Trophoblast cell (in vitro differentiated cells and primary cell): ENCODE measurements at places on chromosomes 1 and 21.

DNA sequence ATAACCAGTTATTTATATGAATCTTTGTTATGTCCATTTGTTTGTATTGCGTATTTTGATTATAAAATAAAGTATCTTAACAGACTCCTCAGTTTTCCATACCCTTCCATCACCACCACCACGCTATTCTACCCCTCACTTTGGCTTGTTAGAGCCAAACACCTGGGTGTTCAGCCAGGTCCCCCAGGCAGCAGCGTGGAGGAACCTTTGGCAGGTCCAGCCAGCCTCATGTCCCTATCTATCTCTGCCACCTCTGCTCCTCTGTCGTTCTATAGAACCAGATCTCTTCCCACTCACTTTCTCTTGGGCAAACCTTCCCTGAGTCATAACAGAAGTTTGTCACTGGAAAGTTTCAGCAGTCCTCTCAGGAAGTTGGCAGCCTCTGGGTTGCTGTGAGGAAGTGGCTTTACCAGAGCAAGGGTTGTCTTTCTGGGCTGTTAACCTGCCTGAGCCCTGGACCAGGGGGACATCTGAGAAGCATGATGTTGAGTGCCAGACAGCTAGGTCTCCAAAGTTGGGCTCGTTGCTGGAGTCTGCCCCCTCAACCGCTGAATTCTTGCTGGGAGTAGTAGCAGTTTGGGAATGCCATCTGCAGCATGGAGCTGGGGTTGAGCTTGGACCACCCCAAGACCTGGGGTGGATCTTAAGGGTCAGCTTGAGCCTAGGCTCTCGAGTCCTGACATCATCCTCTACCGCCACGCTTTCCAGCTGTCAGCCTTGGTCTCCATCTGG lies 996 bp upstream of the SH3BGRL3 start:
- no peak for DNase-seq

DNA sequence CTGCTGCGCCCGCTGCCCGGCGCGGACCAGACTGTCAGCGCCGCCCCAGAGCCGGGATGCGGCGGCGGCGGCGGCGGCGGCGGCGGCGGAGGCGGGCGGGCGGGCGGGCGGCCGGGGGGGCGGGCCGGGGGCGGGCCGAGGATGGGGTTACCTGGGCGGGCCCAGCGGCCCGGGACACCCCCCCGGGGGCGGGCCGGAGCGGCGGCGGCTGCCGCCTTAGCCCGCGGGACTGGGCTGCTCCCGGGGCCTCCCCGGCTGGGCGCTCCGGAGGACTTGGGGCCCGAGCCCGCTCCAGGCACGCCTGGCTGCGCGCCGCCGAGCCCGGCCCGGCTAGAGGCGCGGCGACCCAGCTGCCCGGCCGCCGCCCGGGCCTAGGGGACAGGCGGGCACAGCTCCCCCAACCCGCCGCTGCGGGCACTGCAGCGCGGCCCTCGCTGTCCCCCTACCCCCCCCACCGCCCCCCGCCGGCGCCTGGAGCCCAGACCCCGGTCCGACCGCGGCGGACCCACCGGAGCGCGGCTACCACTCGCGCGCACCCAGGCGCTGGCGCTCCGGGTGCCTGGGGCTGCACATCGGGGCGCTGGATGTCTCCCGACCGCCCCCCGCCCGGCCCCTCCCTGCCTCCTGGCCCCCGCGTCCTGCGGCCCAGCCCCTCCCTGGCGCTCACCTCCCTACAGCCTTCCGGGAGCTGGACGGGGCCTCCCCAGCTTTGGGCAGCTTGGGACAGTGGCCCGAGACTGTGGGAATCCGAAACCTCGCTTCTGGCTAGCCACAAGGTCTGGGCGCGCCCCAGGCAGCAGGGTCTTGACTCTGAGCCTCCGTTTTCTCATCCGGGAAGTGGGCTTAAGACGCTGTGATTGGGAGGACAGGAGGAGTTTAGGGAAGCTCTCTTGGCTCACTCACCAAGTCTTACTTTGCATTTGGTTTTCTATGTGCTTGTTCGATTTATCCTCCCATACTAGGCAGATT lies at the start of gene WNT4:
Gene WNT4 (minus strand): TSS at position 33 of the 969 bp plus-strand sequence. CDS start 175 bp downstream, outside the sequence.
- DNase-seq = no peak

- DNase-seq = no peak
Observed at GRCh38 chr1:219177363-219177762, 3.7 kb downstream of the LYPLAL1 start.

GRCh38 chr1:70442490-70442889 lies 31.4 kb downstream of the CTH start:
- no peak for DNase-seq

DNA sequence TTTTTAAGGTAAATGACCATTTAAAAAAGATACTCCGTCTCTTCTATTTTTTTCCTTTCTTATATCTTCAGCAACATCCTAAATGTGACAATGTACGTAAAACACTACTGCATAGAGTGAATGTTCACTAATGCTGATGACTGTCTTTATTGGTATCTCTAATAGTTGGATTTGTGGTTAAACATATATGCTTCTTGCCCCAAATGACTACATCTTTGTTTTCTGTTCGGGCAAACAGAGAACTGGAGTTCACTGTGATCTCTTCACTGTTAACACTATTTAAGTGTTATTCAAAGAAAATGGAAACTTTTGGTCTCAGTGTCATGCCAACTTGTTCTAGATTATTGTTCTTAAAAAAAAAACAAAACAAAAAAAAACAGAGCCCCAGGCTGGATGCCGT lies 109.4 kb downstream of the KIF26B start:
- DNase-seq = no peak

DNA sequence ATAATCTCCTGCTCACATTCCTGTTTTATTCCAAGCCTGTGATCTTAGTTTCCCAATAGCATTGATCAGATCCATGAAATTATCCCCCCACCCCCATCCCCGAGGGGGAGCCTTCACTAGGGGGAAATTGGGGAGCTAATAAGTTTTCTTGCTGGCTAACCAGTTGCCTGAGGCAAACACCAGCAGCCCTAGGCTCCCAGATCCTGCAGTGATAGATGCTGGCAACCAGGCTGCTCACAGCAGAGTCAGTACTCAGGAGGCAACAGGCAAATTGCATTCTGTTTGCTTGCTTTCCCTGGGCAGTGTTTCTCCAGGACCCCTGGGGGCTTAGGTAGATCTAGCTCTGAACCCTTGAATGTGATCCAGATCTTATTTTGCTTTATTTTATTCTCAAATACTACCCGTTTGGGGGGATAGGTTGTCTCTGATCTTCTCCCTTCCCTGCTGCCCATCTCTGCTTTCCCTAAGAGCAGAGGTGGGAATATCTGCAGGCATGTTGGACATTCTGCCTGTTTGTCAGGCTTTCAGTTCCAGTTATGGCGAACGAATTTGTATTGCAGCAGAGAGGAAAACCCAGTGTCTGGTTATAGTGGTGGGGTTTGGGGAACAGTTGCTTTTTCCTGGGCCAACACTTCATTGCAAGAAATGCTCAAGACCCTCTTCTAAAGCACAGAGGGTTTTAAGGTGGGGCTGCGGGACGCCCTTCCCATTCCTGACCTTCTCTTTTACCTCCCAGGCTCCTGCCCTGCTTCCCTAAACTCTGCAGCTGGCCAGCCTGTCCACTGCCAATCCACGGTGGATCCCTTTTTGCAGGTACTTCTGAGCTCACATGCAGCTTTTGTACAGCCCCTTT lies 289.8 kb upstream of the PLXNA2 start:
- no peak for DNase-seq

DNA sequence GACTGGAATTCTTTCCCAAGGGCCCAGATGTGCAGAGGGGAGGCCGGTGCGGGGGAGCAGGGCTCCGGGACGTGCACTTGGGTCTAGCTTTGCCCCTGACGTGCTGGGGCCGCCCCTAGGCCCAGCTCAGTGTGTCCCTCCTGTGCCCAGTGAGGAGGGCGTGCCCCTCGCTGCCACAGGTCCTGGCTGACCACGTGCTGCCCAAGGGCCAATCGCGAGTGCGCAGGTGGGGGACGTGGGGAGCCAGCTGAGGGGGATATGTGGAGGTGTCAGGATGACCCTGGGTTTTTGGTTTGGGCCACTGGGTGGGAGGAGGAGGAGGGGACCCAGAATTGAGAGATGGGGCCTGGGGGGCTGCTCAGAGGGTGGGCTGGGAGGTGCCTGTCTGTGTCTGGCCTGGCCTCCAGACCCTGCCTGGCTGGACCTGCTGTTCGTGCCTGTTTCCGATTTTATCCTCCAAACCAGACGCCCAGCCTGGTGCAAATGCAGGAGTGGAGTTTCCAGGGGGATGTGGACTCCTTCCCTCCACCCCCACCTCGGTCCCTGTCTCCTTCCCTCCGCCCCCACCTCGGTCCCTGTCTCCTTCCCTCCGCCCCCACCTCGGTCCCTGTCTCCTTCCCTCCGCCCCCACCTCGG lies 6.1 kb upstream of the RNF223 start:
- no peak for DNase-seq

- DNase-seq = no peak
Observed at GRCh38 chr1:172874950-172875349, 175.8 kb downstream of the TNFSF18 start.

DNA sequence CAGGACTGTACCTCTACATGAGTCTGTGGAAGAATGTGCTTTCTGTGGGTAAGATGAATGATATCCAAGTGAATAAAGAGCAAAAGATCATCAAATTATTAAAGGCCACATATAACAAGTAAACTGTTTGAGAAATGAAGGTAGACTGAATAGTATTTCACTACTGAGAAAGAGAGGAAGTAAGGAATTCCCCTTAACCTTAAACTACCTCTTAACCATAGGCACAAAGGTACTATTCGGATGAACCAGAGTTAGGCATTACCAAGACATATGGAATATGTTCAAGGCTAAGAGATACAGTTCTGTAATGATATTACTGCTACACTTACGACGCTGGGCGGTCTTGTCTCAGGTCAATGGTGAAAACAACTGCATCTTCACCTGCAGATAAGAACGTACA lies 25.5 kb downstream of the DCAF8 start:
- no peak for DNase-seq

GRCh38 chr1:160733898-160734297 lies 5.1 kb upstream of the SLAMF7 start:
- no peak for DNase-seq

- DNase-seq = no peak
Observed at GRCh38 chr1:234897754-234898454, 230.7 kb downstream of the TOMM20 start.

DNA sequence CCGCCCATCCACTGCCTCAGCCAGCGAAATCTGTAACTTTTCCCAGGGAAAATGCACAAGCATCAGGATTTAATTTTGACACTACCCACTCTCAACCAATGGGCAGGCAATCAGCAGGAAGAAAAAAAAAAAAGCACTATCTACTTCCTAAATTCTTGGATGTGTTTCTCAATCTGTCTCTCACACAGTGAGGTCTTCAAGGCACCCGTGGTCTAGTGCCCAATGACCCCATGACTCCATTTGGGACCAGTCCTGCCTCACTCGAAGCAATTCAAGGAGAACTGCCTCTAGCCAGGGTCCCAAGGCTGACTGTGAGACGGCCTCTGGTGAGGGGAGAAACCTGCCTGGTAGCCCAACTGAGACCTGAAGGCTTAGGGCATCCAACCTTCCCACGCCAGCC lies 35.9 kb downstream of the CSF1 start:
- DNase-seq = no peak

- DNase-seq = peak; percentile 33
Observed at GRCh38 chr21:35850029-35850428, 210.3 kb downstream of the SETD4 start.

DNA sequence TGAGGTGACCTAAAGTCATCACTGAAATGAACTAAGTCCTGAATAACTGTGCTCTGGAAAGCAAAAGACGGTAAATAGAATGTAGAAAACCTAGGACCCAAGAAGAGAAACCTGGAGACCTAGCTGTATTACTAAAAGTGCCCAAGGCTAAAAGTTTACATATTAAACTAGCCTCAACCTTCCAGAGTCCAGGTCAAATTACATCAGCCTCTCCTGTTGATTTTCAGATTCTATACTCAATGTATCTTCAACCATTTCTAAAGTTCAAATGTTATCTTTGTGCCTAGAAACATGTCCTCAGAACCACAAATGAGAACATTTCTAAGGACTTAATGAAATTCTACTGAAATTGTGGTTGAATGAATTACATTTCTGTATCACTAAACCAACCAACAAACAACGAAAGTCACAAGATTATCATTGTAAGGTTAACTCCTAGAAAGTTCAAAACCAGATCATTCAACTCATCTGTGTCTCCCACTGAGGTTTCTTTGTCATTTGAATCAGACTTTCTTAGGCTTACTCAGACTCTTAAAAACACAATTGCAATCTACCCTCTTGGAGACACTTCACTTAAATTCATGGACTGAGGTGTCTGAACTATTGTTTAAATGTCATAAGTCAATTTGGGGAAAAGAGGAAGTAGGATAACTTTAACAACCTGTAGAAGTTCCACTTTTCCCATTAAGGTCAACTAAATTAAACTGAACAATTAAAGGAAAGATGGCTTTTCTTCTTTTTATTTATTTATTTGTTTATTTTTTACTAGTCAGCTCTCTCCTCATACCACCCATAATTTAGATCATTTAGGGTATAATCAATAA lies 207.7 kb downstream of the BARHL2 start:
- DNase-seq = no peak

DNA sequence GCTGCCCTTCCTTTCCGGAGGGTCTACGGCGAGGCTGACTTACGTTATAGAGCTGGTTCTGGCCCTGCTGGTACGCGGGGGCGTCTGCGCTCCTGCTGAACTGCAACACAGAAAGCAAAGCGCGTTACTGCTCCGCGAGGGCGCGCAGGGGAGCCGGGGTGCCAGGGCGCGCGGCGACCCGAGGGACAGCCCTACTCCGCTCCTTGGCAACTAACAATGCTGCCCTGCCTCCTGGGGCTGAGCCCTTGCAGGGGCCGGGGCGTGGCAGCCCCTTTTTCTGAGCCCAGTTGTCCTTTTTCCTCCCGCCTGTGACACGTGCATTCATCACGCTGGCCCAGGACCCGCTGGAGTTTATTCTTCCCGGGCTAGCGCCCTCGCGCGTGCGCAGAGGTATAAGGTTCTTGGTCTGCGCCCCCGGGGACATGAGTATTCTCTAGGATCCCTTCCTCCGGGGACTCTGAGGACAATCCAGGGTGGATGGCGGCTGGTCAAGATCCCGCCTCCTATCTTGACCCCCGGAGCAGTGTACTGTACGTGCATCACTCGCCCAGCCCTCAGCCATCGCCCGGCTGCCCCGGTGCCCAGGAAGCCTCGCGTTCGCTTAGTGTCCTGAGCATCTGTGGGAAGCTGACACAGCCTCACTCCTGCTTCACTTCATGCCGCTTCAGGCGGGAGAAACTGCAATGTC lies 78.9 kb downstream of the CD247 start:
- DNase-seq = no peak

GRCh38 chr1:1988061-1988945 lies 15.3 kb downstream of the CFAP74 start:
- DNase-seq = peak; percentile 31

DNA sequence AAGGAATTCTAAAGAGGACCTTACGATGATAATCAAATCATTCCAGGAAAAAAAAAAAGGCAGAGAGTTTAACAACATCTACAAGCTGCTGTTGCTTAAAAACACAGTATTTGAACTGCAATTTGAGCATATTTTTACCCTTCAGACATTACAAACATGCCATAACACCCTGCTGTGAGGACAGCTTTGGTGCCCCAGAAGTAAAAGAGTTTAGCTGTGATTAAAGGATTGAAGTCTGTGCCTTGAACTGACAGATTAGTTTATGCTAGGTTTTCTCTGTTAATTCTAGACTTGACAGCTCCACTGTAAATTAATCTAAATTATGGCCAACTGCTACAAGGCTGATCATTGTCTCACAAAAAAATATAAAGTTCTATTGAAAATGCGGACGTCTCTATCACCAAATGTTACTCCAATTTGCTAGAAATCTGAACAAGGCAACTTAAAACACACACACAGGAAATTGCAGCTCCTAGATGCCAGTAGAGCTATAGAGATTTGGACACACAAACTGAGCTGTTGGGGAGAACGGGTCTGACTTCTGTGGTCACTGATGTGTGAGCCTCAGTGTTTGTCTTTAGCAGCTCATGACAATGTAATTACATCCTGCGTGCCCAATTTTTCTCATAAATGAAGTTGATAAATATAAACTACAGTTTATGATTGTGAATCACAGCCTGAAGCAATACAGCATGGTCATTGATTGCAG lies 217.9 kb downstream of the NTNG1 start:
- DNase-seq = no peak
